ENCODE measurements at places on chromosomes 5 and 9.

DNA sequence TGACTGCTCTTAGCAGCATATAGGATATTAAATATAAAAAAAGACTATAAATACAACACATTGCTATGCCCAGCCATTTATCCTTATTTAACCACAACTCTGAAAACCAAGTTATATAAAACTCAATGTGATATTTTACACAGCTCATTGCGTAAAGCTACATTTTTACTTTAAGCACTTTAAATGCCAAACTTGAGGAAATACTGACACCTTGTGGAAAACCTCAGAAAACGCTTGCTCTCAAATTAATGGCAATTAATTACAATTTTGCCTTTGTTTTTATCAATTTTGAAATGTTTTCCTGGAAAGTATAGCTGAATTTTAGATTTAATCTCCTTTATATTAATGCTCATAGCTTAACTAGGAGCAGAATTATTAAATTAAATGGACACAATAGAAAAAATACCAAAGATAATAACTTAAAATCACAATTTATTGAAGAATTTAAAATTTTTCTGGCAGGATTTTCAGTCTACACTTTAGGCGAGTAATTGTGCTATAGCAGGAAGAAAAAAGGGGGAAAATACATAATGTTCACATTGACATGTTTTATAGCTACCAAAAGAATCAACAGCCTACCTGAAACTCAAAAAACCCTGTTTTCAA is 25.2 kb upstream of the PLAC8L1 start:
- ATAC-seq = no peak

DNA sequence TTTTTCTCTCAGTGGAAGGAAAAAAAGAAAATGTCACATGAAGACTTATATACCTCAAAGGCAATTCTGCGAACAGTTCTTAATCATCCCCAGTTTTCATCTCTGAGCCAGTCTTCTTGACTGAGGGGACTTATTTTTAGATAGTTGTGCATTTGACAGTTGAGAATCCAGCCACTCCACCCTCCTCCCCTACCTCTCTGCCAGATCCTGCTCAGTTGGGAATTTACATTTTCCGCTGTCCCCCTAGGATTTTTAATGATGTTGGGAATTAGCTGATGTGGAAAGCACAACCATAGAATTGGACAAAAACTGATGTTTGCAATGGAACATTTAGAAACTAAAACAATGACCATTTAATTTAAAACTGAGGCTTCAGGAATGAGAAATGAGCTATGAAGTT is 194.3 kb upstream of the PIK3R1 start:
- no peak for ATAC-seq

GRCh38 chr9:77402286-77402685 is 225.0 kb downstream of the VPS13A start:
- ATAC-seq = peak; percentile 80

DNA sequence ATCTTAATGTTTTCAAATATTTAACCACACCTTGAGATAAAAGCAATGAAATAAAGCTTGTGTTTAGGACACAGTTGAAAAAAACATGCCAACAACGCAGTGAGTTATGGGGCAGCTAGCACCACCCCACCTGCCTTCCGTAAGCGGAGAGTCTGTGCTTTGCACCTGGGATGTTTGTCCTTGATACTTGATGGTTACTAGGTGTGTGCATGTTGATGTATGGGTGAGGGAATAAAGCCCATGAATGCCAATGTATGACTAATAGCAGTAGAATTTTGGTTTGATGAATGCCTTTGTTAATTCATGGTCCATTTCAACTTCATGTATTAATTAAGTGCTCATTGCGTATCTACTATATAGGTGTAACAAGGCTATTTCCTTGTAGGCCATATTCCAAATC is 74.0 kb downstream of the PCSK5 start:
- ATAC-seq = no peak

- ATAC-seq = no peak
Observed at GRCh38 chr5:98975682-98976407, 47.0 kb upstream of the CHD1 start.

Data from SK-N-SH treated with all-trans-retinoic acid at 6 μM for 48 hours (cell line).